ENCODE measurements at places on chromosomes 3 and 15. TPM values are rescaled to one million over a fixed set of nuclear protein-coding genes. Genes with fewer than 3 reads are reported as not detected.

ERC2 gene
- polyA plus RNA-seq, result 2.2 TPM

RPP25 gene
- 60.4 TPM for polyA plus RNA-seq

PAQR5 gene
- polyA plus RNA-seq, result 4.7 TPM

CALML4 gene
- polyA plus RNA-seq, result 72.7 TPM

GPR149 gene
- polyA plus RNA-seq, result not detected

DNAJB11 gene
- 149 TPM for polyA plus RNA-seq

- DNase-seq, result no peak
These were observed 133.6 kb downstream of the TJP1 start for GRCh38 chr15:29688506-29689286.

DNA sequence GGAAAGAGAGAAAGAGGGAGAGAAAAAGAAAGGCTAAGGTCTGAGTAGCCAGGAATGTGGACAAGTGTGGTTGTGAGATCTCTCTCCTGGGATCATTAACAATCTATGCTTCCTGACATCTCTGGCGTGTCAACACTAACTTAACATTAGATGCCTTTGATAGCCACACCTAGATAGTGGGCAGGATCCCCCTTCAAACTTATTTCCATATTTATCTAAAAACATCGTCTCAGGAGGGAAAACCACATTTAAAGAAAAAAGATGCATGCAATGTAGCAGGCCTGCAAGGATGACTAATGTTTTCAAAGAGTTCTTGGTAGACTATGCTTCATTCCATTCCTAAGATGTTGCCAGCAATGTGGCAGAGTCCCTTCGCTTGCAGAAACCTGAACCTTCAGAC lies 80.9 kb downstream of the MLH1 start:
- no peak for DNase-seq

- DNase-seq, result peak; percentile 81
These were observed 104.2 kb upstream of the SLC7A14 start for GRCh38 chr3:170689893-170690660.

DNA sequence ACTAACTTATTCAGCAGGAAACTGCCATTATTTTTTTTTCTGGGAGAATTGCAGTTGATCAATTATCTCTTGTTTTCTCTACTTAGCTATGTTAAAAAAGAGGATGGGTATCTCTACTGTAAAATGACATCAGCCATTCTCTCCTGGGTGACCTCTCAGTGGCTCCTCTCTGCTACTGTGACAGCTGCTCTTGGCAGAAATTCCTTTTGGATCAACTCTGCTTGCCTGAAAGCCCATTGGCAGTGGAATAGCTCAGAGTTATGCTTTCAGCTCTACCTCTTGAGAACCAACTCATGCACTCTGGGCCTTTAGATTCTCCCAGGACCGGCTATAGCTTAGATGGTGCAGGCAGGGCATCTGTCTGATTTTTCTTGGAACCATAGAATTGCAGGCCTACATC lies 99.9 kb upstream of the GAP43 start:
- no peak for DNase-seq

- DNase-seq, result no peak
These were observed 200.3 kb upstream of the ICE2 start for GRCh38 chr15:60679256-60679655.

- no peak for DNase-seq
These were observed 3.3 kb downstream of the PKM start for GRCh38 chr15:72227720-72228119.

GRCh38 chr3:24545887-24546286 lies 51.2 kb upstream of the THRB start:
- no peak for DNase-seq

- no peak for DNase-seq
These were observed 9.2 kb upstream of the SSR3 start for GRCh38 chr3:156563900-156564682.

DNA sequence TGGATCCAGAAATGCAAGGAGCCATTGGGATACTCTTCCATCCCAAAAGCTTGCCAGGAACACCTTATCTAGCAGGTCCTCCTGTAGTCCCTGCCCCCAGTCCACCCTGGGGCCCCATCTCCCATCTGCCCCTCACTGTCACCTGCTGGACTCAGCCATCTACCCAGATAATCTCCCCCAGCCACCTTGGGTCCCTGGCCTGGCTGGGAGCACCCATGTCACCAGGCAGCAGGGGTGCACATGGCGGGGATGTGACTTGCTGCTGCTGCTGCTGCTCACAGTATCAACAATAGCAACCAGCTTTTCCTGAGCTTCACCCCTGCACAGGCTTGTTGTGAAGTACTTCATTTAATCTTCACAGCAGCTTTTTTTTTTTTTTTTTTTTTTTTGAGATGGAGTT lies 12.6 kb downstream of the PTH1R start:
- DNase-seq, result no peak

GRCh38 chr15:48720646-48721045 lies 75.1 kb upstream of the FBN1 start:
- no peak for DNase-seq

DNA sequence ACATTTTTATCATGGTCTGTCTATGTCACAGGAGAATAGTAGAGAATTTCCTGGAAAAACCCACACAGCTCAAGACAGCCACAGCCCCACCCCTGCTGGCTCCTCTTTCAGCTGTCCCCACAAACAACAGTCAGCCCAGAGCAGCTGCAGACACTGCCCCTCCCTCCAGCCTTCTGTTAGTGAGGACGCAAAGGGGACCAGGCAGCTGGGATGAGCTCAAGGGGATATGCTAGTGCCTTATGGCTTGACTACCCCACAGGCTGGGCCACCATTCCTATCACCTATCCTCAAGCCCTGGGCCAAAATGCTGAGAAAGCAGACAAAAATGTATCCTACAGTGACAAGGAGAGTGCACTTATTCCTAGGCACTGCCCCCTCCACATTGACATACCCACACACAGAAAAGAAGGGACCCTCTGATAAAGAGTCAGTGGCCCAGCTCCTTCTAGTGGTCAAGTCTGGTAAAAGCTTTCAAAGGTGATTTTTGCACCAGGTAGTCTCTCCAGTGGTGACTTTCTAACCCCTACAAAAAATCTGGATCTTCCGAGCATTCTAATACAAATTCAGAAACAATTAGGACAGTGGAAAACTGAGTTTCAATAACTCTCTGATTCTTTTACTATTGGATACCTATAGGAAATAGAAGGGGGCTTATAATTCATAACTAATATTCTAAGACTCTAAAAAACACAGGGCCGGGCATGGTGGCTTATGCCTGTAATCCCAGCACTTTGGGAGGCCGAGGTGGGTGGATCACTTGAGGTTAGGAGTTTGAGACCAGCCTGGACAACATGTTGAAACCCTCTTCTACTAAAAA lies 3.0 kb upstream of the MAP1A start:
- DNase-seq, result peak; percentile 44

- no peak for DNase-seq
These were observed 174.2 kb upstream of the STT3B start for GRCh38 chr3:31358473-31359070.

GRCh38 chr15:84725001-84725491 lies 9.1 kb upstream of the SEC11A start:
- no peak for DNase-seq

DNA sequence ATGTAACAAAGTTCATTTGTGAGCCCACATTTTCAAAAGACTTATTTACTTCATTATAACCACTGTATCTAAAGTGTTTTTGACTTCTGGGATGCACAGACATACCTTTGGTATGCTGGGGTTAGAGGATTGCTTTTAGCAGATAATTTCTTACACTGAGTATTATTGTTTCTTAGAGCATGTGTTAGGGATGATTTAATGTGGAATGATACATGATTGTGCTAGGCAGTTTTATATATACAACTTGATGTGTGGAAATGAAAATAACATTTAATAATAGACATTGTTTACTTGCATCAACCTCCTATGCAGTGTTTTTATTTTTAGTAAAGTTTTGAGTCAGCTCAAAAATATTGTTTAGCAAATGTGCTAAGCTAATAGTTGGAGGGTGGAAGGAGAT lies 3.4 kb downstream of the KIF23 start:
- DNase-seq, result no peak

GRCh38 chr3:126149256-126149902 lies 31.0 kb downstream of the ALDH1L1 start:
- DNase-seq, result no peak

GRCh38 chr3:46873521-46873920 lies 4.0 kb upstream of the PTH1R start:
- no peak for DNase-seq

GRCh38 chr15:68091743-68092142 lies 37.6 kb downstream of the PIAS1 start:
- DNase-seq, result no peak

DNA sequence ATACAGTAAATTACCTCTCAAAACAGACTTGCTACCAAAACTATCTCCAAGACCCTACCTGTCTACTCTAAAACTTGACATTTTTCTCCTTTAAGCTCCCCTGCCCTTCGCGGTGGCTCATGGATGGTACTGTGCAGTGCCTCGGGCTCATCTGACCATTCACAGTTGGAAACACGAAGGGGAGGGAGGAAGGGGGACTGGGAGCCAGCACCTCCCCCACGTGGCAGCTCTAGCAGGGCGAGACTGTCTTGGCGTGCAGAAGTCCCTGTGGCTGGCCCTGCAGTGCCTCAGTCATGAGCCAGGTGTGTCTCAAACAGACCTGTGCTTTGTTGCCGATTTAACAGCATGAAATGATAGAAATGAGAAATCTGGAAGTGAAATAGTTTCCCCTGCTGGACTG lies 372.0 kb downstream of the GABRG3 start:
- DNase-seq, result no peak
